ENCODE measurements at places on chromosomes 6 and 20.

DNA sequence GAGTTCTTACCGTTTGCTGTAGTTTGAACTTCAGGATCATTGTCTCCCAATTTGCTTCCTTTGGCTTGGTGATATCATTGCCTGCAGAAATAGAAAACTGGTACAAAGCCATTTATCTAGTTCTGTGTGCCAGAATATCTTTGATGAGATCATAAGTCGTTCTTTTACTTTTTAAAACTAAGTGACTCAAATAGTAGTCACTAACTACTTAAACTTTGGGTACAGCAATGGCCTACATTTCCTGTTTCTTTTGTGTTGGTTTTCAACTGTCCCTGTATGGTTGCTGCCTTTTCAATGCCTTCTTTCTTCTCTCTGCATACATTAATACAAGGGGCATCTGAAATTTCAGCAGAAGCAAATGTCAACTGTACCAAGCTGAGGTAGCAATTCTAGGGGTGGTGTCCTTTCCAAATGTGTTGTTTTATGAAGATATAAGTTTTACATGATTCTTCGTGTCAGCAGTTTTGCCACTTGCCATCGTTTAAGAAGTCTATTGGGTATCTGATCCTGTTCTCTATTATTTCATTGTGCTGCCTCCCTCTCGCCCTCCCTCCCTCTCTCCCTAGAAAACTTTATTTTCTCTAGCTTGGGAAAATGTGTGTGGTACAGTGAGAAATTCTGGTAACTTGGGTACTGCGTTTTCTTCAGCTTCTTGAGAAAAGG lies 238.5 kb downstream of the FARS2 start:
- H3K4me3 ChIP-seq, result no peak overlapping the region
- no peaks in the 10 kb centered on the region for H3K27me3 ChIP-seq
- H3K4me1 ChIP-seq, result no peaks in the 10 kb centered on the region
- no peaks in the 10 kb centered on the region for H3K36me3 ChIP-seq
- H3K27ac ChIP-seq, result no peak overlapping the region

GRCh38 chr6:90149280-90149679 lies 147.4 kb downstream of the BACH2 start:
- no peak for DNase-seq
- H3K4me3 ChIP-seq, result no peak overlapping the region
- H3K4me1 ChIP-seq, result no peaks in the 10 kb centered on the region
- no peaks in the 10 kb centered on the region for H3K36me3 ChIP-seq

DNA sequence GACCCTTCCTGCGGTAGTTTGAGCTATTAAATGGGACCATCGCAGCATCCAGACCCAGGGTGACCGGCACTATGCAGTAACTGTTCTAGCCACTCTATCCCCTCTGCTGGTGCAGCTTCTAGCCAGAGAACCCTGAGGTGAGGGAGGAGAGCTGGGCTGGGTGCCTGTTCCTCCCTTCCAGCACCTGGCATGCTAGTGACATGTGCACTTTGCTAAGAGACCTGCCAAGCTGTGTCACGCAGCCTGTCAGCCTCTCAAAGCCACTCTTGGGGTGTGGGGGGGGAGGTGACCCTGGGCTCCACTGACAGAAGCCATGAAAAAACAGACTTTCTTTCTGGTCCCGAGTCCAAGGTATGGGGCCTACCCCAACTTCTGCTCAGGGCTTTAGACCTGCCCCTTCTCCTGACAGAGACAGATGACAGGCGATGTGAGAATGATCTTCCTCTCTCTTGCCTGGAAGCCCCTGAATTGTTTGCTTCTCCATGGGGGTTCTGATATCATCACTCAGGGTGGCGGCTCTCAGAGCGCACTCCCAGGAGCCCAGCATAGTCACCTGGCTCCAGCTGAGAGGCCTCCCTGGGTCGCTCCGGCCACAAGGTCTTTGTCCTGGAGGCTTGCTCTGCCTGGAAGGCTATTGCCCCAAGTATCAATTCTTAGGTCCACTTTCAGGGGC lies 47.2 kb upstream of the MLN start:
- no peaks in the 10 kb centered on the region for H3K4me1 ChIP-seq
- no peaks in the 10 kb centered on the region for H3K27me3 ChIP-seq
- H3K4me3 ChIP-seq, result no peak overlapping the region
- H3K36me3 ChIP-seq, result no peaks in the 10 kb centered on the region
- H3K27ac ChIP-seq, result no peak overlapping the region

DNA sequence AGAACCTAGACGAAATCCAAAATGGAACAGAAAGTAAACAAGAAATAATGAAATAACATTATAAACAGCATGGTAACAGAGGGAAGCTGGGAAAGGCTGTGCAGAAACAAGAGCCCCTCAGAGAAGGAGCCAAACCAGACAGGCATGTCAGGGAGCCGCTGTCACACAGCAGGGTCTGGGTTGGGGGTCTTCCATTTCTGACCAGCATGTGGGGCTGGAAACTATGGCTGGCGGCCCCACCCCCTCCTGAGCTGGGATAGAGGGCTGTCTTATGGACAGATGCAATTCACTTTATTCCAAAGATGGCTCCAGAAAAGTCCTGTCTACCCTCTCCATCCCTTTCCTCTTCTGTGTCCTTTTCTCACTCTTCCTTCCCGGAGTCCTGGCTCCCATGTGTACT lies 27.3 kb downstream of the C6orf89 start:
- no peak for DNase-seq
- H3K27me3 ChIP-seq, result no peaks in the 10 kb centered on the region
- H3K4me3 ChIP-seq, result no peak overlapping the region
- peaks cover 14% of the 10 kb centered on the region for H3K36me3 ChIP-seq
- H3K27ac ChIP-seq, result peak overlapping the region; percentile 47
- H3K4me1 ChIP-seq, result no peaks in the 10 kb centered on the region

DNA sequence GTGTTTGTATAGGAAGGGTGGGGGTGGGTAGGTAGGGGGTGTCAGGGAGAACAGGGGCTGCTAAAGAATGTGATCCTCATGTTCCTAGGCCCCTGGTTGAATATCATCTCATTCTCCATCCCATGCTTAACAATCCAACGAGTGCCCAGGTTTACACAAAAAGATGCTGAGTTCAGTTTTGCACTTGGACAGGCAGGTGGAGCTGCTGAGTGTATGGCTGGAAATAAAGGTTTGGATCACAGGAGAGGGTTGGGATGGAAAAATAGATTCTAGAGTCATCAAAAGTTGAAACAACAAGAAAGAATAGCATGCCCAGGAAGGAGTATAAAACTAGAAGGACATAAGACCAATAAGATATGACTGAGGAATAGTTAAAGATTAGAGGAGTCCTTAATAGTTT lies 14.2 kb downstream of the CHD6 start:
- H3K36me3 ChIP-seq, result no peaks in the 10 kb centered on the region
- no peak for DNase-seq
- no peak overlapping the region for H3K4me3 ChIP-seq
- H3K4me1 ChIP-seq, result no peaks in the 10 kb centered on the region
- H3K27me3 ChIP-seq, result no peaks in the 10 kb centered on the region

DNA sequence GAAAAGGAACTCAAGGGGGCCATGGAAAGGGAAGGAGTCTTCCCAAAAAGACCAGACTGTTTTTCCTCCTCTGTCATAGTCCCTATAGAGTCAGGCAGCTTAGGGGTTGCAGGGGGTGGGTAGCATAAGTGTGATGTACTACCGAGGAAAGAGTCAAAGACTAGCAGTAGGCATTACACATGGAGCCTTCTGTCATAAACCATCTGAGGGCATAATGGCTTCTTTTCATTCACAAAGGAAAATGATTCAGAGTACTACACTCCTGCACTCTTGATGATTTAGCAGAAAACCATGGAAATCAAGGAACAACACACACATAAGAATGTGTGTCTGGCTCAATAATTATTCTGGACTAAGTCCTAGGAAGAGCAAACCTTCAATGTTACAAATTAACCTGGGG lies 14.9 kb downstream of the PLN start:
- H3K27ac ChIP-seq, result no peak overlapping the region
- DNase-seq, result no peak
- H3K27me3 ChIP-seq, result no peaks in the 10 kb centered on the region
- no peaks in the 10 kb centered on the region for H3K4me1 ChIP-seq
- H3K36me3 ChIP-seq, result no peaks in the 10 kb centered on the region

DNA sequence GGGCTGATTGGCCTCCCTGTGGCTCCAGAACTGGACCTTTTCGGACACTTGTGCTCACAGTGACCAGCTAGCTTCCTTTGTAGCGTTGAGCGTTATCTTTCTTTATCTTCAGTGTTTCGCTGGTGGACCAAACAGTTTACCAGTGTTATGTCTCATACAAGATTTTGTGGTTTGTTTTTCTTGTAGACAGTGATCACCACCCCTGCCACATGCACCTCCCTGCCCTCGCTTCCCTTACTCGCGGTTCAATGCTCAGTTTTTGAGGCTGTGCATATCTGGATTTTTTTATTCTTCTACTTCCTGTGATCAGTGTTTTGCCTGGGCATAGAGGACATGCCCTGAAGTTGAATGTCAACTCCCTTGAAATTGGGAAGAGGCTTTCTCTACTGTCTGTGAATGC lies 16.4 kb downstream of the MYT1 start:
- H3K4me3 ChIP-seq, result no peak overlapping the region
- H3K36me3 ChIP-seq, result no peaks in the 10 kb centered on the region
- H3K27ac ChIP-seq, result no peak overlapping the region
- no peaks in the 10 kb centered on the region for H3K27me3 ChIP-seq
- no peaks in the 10 kb centered on the region for H3K4me1 ChIP-seq

DNA sequence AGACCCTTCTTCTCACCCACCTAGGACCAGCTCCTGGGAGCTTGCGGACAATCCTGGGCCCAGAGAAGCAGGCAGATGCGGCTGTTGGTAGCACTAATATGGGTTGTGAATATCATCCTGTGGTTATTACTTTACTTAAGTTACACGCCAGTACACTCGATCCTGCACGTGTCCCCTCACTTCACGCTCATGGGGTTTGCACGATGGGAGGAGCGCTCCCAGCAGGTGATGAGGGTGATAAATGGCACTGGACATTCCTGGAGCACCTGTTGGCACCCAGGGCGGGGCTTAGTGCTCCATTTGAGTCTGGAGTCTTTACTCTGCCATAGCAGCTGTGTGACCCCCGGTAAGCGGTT lies 335.1 kb downstream of the PREX1 start:
- no peaks in the 10 kb centered on the region for H3K36me3 ChIP-seq
- no peak overlapping the region for H3K27ac ChIP-seq
- no peak for DNase-seq
- no peak overlapping the region for H3K4me3 ChIP-seq
- H3K4me1 ChIP-seq, result no peaks in the 10 kb centered on the region

DNA sequence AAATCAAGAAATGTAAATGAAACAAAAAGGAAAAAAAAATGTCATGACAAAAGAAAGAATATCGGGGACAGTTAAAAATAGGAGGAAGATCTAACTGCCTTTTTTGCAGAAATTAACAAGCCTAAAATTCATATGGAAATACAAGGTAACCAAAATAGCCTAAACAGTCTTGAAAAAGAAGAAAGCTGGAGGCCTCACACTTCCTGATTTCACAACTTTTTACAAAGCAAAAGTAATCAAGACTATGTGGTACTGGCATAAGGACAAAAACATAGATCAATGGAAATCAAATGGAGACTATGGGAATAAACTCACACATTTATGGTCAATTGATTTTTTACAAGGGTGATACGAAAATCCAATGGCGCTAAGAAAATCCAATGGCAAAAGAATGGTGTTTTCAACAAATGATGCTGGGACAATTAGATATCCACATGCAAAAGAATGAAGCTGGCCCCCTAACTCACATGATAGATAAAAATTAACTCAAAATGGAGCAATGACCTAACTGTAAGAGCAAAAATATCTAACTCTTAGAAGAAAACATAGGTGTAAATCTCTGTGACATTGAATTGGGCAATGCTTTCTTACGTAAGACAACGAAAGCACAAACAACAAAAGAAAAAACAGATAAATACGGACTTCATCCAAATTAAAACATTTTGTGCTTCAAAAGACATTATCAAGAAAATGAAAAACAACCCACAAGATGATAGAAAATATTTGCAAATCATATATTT lies 24.5 kb downstream of the MAP3K5 start:
- H3K4me3 ChIP-seq, result no peak overlapping the region
- H3K4me1 ChIP-seq, result peaks cover 20% of the 10 kb centered on the region
- DNase-seq, result no peak
- H3K36me3 ChIP-seq, result no peaks in the 10 kb centered on the region
- peak overlapping the region; percentile 44 for H3K27ac ChIP-seq

GRCh38 chr6:150747155-150747554 lies 118.3 kb upstream of the MTHFD1L start:
- H3K27me3 ChIP-seq, result no peaks in the 10 kb centered on the region
- no peaks in the 10 kb centered on the region for H3K4me1 ChIP-seq
- no peak overlapping the region for H3K4me3 ChIP-seq
- H3K27ac ChIP-seq, result no peak overlapping the region
- no peaks in the 10 kb centered on the region for H3K36me3 ChIP-seq

- H3K4me3 ChIP-seq, result no peak overlapping the region
- peak; percentile 91 for DNase-seq
- H3K27ac ChIP-seq, result no peak overlapping the region
- H3K27me3 ChIP-seq, result no peaks in the 10 kb centered on the region
Observed at GRCh38 chr20:43550456-43550855, 8.4 kb upstream of the SGK2 start.

DNA sequence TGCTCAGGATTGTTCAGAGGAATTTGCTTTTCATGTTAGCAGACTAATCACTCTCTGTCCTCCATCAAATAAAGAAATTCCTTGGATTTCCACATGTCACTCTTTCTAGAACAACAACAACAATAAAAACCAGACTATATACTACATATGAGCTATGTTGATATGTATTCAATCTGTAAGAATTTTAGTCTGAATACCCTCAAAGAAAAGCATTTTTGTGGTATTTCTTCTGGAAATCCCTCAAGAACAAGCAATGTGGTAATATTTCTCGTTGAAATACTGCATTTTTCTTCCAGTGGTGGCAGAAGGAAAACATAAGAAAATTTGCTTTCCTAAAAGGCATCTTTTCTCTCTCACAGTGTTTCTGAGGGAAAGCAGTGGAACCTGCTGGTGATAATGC lies 312.6 kb upstream of the RSPO3 start:
- DNase-seq, result no peak
- H3K27ac ChIP-seq, result no peak overlapping the region
- no peak overlapping the region for H3K4me3 ChIP-seq
- H3K4me1 ChIP-seq, result no peaks in the 10 kb centered on the region
- H3K36me3 ChIP-seq, result no peaks in the 10 kb centered on the region

- no peak overlapping the region for H3K4me3 ChIP-seq
- H3K27ac ChIP-seq, result no peak overlapping the region
- no peaks in the 10 kb centered on the region for H3K4me1 ChIP-seq
- no peaks in the 10 kb centered on the region for H3K36me3 ChIP-seq
Observed at GRCh38 chr6:144415014-144415413, 129.9 kb downstream of the UTRN start.

Data from right lobe of liver (tissue), 6 donors.